ENCODE measurements at places on chromosomes 4 and X.

DNA sequence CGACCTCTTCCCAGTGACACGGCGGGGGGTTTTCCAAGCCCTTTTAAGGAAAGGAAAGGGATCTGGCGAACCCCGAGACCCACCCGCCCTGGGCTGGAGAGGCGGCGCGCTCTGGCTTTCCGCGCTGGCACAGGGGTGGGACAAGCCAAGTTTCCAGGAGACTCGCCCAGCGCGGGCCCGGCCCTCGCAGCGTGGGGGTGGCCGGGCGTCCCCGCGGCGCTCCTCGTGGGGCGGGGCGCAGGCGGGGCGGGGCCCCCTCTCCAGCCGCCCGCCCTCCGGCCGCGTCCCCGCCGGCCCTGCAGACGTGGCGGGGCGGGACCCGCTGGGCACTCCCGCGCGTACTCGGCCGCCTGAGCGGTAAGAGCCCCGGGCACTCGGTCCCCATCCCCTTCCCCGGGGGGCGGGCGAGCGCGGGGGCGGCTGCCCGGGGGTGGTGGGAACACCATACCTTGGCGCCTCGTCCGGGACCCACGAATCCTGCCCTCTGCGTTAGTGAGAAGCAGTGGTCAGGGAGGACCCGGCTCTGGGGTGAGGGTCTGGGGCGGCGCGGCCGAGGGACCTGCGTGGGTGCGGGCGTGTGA lies at the start of gene FAM114A1:
Gene FAM114A1 (plus strand): TSS at position 329 of the 581 bp plus-strand sequence. CDS start 10,273 bp downstream, outside the sequence.
- no peak for DNase-seq

- DNase-seq: peak; percentile 90
These were observed 230.7 kb upstream of the KCNIP4 start for GRCh38 chr4:22179124-22179874.

DNA sequence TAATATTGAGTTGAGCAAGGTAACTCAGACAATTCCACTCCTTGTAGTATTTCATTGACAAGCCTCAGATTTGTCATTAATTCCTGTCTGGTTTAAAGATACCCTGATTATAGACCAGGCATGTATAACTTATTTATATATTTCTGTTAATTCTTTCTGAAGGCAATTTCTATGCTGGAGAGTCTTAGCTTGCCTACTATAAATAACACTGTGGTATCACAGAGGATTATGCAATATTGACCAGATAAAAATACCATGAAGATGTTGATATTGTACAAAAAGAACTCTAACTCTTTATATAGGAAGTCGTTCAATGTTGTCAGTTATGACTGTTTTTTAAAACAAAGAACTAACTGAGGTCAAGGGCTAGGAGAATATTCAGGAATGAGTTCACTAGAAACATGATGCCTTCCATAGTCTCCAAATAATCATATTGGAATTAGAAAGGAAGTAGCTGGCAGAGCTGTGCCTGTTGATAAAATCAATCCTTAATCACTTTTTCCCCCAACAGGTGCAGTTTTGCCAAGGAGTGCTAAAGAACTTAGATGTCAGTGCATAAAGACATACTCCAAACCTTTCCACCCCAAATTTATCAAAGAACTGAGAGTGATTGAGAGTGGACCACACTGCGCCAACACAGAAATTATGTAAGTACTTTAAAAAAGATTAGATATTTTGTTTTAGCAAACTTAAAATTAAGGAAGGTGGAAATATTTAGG lies 821 bp downstream of the CXCL8 start:
- DNase-seq: no peak

DNA sequence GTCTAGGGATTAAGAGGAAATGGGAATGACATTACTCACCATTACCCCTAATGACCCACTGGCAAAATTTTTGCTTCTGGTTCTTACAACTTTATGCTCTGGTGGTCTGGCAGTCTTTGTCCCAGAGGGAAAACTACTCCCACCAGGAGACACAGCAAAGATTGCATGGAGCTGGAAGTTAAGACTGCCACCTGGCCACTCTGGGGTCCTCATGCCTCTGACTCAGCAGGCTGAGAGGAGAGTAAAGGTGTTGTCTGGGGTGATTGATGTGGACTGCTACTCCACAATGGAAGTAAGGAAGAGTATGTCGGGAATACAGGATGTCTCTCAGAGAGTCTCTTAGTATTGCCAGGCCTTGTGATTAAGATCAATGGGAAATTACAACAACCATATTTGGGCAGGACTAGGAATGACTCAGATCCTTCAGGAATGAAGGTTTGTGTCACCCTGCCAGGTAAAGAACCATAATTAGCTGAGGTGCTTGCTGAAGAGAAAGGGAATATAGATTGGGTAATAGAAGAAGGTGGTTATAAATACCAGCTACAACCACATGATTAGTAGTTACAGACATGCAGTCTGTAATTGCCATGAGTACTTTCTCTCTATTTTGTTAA lies 215.5 kb downstream of the GPAT3 start:
- DNase-seq: no peak

DNA sequence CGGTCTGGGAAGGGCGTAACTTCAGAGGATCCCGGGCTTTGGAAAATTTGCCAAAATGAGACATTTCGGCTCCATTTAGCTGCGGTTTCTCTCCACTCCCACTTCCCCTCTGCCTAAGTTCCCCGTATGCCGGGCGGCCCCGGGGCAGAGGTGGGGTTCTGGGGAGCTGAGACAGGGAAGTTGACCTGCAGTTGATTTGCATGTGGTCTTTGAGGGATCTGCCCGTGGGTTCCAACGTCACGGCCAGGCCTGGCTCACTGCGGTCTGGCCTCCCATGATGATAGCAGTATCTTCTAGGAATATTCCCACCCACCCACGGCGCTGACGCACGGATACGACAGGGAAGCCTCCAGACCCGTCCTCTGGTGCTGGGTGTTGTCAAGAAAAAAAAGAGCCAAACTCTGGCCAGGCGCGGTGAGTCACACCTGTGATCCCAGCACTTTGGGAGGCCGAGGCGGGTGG lies 27.3 kb upstream of the CRLF2 start:
- no peak for DNase-seq

GRCh38 chrX:150456466-150456865 lies 93.3 kb downstream of the MAMLD1 start:
- DNase-seq: no peak

GRCh38 chrX:134990801-134991481 lies at the start of gene SMIM10:
Gene SMIM10, plus strand, starts transcription at chrX:134990991. Its CDS starts 105 bp downstream, at chrX:134991096.
- DNase-seq: peak; percentile 47

GRCh38 chr4:1207157-1207470 lies 34.7 kb upstream of the SPON2 start:
- DNase-seq: no peak

DNA sequence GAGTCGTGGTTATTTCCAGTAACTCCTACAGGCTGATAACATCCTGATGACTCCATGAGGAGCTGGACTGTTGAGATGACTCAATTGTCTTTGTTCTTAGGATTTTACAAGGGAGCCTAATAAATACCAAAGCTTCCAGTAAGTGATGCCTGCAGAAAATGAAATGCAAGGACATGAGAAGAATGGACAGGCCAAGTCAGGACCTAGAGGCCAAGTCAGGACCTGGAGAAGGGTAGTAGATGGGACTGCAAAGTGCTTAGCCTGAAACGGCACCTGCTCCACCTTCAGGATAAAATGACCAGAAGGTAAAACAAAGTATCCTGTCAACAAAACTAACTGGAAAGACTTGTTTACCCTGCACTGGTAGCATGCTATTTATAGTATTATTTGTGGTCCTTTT lies 6.4 kb upstream of the SLC10A6 start:
- peak; percentile 29 for DNase-seq

- DNase-seq: no peak
These were observed 25.4 kb downstream of the TMEM47 start for GRCh38 chrX:34631479-34632220.

DNA sequence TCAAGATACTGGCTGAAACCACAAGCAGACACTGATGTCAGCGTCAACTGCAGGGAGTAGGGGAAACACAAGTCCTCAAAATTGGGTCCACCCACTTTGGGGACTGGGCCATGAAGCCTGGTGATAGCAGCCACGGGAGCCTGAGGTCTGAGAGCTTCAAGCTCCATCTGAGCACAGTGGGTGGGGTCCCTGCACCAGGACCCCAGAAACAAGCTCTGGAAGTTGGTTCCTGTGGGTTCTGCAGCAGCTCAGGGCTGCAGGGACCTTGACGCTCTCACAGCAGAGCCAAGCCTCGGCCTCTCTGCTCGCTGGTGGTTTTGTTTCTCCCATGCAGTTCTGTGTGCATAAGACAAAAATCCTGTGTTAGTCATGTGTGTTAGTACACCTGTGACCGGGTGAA lies 54.5 kb downstream of the CPLX1 start:
- DNase-seq: no peak

GRCh38 chrX:103399744-103400143 lies 23.4 kb downstream of the BEX3 start:
- DNase-seq: no peak

GRCh38 chr4:37236165-37236564 lies 8.4 kb upstream of the NWD2 start:
- DNase-seq: no peak

- DNase-seq: no peak
These were observed 19.6 kb downstream of the ACSL1 start for GRCh38 chr4:184806229-184806550.

GRCh38 chrX:40471965-40472648 lies 108.7 kb upstream of the ATP6AP2 start:
- no peak for DNase-seq

GRCh38 chr4:83561381-83561780 lies 25.5 kb downstream of the GPAT3 start:
- DNase-seq: peak; percentile 56

DNA sequence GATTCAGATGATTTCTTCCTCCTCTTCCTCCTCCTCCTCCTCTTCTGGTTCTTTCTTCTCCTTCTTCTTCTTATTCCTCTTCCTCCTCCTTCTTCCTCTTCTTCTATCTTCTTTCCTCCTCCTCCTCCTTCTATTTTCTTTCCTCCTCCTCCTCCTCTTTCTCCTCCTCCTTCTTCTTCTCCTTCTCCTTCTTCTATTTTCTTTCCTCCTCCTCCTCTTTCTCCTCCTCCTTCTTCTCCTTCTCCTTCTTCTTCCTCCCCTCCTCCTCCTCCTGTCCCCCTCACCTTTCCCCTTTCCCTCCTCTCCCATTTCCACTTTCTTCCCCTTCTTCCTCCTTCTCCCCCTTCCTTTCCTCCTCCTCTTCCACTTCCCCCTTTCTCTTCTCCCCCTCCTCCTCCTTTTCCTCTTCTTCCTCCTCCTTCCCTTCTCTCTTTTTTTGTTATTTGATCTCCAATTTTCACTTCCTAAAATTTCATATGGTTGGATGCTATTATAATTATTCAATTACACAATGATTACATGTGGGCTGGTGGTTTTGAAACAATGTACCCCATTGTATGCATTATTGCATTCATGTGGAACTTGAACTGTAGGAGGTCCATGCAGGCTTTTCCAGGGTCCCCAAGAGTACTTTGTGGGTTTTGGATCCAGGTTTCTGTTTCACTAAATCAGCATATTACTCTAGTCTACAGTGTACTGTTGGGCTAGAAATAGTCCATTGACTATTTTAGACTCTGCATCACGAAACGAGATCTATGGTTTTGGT lies 68.1 kb downstream of the SORBS2 start:
- no peak for DNase-seq

DNA sequence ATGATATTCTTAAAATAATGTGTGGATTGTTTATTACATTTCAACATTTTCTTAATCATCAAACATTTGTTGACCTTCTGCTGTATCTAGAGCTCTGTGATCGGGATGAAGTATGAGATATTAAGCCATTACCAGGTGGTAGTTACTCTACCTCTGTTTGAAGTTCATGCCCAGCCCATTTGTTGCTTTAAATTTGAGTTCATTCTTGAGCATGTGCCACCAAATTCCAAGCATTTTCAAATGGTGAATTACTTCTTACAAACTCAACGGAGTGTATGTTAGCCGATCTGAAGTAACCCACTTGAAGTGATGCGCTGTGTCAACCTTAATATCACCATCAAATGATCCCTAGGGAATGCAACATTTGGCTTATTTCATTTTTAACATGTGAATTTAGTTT lies 7.3 kb upstream of the DTHD1 start:
- DNase-seq: no peak

DNA sequence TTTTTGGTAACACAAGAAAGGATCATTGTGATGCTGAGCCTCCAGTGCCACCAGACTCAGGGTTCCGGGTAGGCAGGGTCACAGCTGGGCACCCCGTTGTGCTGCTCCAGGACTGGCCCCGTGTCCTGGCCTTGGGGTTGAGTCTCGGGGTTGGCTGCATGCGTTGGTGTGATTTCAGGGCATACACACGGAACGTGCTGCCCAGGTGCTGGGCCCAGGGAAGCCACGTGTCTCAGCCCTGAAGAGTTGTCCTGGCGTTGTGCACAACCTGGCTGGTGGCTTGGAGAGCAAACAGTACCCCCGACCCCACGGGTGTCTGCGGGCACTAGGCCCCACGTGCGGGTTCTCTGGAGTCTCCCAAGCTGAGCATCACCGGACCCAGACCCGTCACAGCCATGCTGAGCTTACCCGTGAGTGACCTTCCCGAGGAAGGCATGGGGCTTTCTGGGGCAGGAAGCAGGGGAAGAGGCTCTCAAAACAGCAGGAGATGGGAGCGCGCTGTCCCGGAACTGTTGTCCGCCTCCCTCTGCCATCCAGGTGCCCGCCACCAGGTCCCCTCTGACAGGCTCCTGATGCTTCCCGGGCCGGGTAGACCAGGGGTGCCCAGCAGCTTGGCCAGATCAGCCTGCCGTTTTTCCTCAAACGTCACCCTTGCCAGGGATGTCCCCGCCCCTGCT lies 66.1 kb upstream of the ENPP6 start:
- no peak for DNase-seq

DNA sequence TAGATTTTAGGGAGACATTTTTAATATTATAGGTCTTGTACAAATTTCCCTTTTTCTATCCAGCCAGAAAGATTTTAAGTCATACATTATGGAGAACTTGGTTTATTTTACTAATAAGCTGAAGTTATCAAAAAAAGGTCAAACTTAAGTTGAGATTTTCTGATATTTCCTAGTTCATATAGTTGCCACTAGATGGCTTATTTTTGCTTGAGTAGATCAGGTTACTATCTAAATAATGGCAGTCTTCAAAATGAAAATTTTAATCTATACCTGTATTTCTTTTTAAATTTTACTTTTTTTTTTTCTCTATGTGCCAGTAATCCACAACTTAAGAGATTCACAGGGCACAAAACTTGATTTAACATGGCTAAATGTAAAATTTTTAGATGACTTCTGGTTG lies 52.3 kb downstream of the USP9X start:
- DNase-seq: no peak

DNA sequence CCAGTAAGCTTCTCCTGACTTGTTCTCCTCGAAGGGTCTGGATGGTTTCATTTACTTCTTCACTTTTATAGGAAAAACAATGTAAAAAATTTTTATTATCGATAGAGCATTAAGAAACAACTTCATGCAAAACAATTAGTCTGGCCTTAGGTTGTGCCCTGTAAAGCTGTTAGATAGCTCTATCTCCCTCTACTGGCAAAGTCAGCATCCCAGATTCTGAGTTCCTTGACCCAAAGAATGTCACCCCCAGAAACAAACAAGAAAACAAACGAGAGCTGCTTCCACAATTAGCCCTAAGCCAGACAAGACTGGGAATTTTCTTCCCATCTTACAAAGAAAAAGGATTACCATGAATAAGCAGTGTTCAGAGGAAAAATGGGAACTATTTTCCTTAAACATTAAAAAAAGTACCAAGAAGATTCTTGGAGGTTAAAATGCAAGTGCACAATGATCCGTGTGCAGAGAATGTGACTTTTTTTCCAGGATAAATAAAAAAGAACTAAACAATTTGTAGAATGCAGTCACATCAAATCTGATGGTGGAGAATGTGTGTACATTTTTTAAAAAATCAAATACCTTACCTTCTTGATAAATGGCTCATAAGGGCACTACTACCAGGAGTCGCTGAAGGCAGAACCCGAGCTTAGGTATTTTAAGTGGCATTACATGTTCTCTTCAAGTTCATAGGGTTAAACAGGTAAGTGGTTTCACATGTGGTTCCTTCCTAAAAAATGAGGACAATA lies 293.2 kb downstream of the FBXO8 start:
- DNase-seq: peak; percentile 10

GRCh38 chr4:143397335-143397734 lies 60.7 kb downstream of the GAB1 start:
- DNase-seq: no peak
